CD4-positive, alpha-beta T cell treated with Interleukin-17A for 4 hours (primary cell): ENCODE measurements at places on chromosomes 4 and X.
A peak's percentile ranks its signal among the peaks of the same experiment; 100 is the strongest.

- DNase-seq = no peak
Observed at GRCh38 chr4:7855731-7856130, 83.9 kb downstream of the AFAP1 start.

GRCh38 chr4:164937576-164938270, 39.7 kb downstream of the TRIM61 start:
- no peak for DNase-seq

DNA sequence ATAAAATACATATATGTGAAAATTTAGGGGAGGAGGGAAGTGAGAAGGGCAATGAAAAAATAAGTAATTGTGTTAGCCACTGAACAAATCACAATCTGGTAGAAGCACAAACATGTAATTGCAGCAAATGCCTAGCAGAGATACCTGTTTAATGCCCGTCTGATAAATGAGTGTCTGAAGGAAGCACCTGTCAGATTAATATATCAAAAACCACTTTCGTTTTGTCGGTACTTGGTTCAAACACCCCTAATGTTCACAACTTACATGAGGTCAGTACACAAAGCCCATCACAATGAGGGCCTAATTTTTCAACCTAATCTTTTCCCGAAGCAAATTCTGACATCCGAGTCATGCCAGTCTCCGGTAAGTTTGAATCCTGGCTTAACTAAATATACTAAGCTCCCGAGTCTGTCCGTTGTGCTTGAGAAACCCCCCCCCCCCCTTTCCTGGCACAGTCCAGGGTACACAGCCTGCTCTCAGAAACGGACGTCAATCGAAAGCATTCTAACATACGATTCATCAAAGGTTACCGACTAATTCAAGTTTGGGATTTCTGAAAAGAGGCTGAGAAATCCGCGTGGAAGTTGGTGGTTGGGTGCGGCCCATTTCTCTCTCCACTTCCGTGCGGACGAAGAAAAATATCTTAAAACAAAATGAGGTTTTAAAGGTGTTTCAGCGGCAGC, 758 bp downstream of the SDAD1 start:
- DNase-seq = no peak

- peak; percentile 65 for DNase-seq
Observed at GRCh38 chr4:139556071-139556723, at the start of gene SETD7. SETD7 (minus strand) TSS chr4:139556219; CDS start chr4:139556137, 82 bp downstream.

- DNase-seq = no peak
Observed at GRCh38 chr4:181661090-181661489, 582.1 kb upstream of the TENM3 start.

- DNase-seq = no peak
Observed at GRCh38 chr4:177673985-177674489, 231.8 kb upstream of the AGA start.

DNA sequence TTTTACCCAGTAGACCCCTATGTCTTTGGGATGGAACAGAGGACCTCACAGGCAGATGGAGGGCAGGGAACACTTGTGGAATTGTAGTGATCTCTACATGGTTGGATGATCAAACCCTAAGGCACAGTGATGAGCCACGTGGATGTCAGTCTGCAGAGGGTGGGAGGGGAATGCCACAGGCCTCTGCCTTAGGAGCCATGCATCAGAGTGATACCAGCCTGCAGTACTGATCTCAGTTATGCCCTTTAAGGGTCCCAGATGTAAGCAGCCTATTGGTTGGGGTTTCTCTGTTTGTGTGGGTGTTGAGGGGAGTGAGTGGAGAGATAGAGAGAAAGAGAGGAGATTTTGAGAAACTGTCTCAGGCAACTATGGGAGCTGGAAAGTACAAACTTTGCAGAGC, 39.9 kb upstream of the XAGE1B start:
- DNase-seq = no peak

DNA sequence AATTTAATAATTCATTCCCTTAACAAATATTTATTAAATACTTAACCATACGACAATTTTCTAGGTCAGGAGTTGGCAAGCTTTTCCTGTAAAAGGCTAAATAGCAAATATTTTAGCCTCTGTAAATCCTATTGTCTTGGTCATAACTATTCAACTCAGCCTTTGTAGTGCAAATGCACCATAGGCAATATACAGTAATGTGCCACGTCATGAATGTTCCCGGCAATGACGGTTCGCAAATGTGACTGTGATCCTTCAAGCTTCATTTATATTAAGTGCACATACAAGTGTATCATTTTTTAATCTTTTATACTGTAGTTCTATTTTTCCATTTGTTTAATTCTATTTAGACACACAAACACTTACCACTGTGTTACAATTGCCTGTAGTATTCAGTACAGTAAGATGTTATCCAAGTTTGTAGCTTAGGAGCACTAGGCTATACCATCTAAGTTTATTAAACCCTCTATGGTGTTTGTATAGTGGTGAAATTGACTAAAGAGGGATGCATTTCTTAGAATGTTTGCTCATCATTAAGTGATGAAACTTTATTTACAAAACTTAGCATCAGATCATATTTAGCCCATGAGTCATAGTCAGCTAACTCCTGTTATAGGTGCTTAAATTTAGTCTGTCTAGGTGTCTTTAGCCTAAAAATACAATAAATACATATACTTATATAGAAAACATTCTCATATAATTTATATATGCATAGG, 553.6 kb downstream of the STPG2 start:
- DNase-seq = no peak

- DNase-seq = no peak
Observed at GRCh38 chrX:136094962-136095361, 52.4 kb upstream of the FHL1 start.

DNA sequence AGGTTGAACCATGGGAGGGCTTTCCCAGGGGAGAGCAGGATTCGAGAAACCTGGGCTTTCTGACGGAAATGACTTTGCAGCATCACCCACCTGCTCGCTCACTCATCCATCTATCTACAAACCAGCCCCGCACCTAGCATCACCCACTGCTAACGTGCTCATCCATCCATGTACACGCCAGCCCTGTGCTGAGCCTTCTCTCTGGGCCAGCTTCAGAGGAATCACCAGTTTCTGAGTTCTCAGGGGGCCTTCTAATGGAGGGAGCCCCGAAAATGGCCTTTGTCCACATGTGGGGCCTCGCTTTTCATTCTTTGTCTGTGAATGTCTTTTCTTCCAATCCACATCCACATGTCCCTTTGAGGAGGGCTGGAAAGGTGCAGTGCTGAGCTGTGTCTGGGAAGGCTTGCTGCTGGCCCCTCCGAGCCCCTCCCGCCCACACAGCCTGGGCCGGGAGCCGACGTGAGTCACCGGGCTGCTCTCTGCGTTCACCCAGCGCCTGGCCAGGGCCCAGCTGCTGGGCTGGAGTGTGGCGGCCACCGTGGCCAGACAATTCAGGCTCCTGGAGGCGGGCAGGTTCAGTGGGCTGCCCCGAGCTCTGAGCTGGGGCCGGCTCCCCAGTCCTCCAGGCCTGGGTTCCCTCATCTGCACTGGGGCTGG, 14.7 kb downstream of the SORCS2 start:
- DNase-seq = no peak

DNA sequence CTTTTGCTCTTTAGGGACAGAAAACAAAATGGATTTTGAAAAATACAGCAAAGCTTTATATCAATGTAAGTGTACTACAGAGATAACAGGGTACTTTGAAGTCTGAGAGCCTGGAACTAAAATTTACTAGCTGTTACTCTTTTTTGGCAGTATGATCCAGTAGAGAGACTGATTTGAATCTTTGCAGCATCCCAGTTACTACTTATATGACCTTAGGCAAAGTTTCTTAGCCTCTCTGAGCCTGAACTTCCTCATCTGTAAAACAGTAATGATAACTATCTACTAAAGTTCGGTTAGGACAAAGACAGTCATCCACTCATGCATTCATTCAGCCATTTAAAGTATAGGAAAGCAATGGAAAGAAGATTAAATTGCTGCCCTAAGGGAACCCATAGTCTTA, 10.1 kb downstream of the BRWD3 start:
- DNase-seq = no peak

DNA sequence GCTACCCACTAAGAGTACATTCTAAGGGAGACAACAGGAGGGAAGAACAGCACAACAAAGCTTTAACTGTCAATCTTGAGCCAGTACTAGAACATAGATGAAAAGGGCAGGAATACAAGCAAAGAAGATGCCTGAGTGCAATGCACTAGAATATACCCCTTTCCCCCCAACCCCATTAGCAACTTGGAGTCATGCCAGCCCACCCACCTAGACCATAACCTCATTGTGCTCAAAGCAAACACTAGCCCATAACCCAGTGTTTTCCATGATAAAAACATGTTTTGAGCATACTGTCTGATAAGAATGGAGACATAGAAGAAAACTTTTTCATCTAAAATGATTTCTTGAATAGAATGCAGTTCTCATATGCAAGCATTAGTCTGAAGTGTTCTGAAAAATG, 183.2 kb downstream of the RAP1GDS1 start:
- DNase-seq = no peak

GRCh38 chr4:147833254-147833653, 101.4 kb downstream of the ARHGAP10 start:
- DNase-seq = no peak

DNA sequence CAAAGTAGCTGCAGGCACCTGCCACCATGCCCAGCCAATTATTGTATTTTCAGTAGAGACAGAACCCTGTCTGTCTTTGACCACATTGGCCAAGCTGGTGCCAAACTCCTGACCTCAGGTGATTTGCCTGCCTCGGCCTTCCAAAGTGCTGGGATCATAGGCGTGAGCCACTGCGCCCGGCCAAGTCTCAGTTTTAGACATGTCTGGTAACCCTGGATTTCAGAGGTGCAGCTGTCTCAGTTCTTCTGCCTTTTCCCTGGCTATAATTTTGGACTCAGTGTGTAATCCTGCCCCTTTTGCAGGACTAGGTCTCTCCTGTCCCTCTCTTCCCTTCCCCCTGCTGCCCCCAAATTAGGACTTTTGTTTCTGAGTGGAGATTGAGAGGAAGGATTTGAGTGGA, 46.6 kb downstream of the FAM193A start:
- DNase-seq = no peak

GRCh38 chrX:42466332-42467046, 311.5 kb downstream of the PPP1R2C start:
- no peak for DNase-seq

DNA sequence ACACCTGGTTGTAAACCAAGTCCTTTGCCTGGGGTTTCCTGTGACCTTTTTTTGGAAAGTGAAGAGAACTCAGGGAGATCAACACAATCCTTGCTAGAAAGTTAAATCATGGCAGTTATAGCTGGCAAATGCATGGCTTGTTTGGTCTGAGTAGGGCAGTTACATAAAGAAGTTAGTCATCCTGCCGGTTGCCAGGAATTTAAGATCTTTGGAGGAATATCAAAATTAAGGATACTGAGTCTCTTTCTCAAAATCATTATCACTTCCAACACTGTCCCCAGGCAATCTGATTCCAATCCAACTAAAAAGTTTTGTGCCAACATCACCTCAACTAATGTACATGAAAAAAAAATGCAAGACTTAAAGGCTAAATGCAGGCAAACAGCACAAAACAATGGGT, 40.3 kb downstream of the C4orf54 start:
- DNase-seq = no peak

GRCh38 chr4:184328022-184328736, 110.5 kb upstream of the ENPP6 start:
- DNase-seq = no peak

GRCh38 chr4:15765910-15766697, 12.0 kb upstream of the CD38 start:
- DNase-seq = peak; percentile 67

DNA sequence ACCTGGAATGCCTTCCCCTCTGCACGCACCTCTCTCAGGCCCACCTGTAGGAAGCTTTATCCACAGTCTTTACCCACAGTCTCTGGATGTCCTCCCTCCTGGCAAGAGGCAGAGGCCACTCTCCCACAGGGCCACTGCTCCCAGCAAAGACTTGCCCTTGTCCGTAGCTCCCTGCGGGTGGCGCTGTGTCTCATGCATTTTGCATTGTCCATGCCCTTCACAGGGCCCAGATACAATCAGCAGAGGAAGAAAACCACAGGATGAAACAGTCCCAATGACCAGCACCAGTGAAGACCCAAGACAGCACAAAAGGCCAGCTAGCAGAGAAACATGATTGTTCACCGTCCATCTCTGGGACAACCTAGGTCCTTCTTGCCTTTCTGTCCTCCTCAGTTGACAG, 2.1 kb upstream of the NSG1 start:
- DNase-seq = peak; percentile 28

GRCh38 chrX:74493806-74494205, 72.5 kb downstream of the SLC16A2 start:
- DNase-seq = no peak

DNA sequence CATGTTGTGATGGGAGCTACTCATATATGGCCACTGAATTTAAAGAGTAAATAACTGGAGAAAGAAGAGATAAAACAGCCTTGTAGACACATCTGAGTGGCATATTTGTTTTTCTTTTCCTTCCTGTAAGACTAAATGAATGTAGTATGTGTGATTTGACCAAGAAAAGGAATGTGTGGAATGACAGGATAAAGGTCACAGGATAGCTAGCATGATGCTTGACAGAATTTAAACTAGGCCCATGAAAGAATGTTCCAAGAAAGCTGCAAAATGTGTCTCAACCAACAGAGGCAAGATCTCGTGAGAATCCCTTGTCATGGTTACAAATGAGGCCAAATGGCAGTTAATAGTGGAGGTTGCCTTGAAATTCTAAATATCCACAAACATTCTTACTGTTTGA, 137.0 kb downstream of the KCNIP4 start:
- DNase-seq = no peak

- DNase-seq = no peak
Observed at GRCh38 chr4:154490234-154490582, 1.4 kb downstream of the DCHS2 start.

DNA sequence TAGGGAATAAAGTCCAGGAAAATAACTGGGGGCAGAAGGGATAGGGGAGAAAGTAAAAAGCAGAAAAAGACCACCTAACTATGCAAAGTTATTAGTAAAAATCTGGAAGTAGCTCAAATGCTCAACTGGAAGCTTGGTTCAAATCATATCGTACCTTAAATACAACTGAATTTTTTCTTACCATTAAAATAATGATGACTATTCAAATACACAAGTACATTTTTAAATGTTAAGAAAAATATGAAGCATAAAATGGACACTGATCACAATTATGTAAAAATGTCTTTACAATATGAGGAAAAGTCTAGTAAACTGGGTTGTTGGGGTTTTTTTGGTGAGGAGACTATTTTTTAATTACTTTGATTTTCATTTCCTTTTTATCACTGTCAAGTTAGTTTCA, 3.1 kb downstream of the BRWD3 start:
- no peak for DNase-seq
